ENCODE measurements at places on chromosomes 5 and 9.

DNA sequence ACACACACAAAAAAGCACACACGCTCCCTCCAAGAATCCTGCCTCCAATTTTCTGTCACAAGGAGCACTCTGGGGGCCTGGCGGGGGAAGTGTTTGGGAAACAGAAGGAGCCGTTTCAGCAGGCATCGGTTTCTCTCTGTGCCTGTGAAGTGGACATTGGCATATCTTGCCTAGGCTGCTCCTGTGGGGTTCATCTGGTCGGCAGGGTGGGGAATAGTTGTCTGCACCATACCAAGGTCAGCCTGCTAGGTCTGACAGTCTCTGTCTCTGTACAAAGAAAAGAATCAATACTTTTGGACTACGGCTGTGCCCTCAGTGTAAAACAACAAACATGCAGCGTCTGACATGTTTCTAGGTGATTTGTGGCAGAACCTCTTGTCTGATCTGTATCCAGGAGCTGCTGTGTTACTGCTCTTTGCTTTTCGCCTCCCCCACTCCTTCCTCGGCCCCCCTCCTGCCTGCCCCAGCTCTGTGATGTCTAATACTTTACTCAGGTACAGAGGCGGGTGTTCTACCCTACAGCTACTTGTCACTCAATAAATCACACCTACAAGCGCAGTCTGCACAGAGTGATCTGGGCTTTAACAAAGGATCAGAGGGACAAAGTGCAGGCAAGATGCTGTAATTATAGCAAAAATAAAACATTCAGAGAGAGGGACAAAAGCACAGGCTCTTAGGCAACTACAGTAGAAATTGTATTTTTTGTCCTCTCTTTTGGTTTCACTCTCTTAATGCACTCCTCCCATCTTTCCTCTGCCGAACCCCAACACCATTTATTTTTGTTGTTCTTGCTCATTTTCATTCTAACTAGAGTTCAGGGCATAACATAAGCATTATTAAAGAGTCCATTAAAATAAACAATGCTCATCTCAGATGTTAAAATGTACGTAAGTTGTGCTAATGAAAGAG, 216.7 kb downstream of the BNC2 start:
- DNase-seq, result no peak

DNA sequence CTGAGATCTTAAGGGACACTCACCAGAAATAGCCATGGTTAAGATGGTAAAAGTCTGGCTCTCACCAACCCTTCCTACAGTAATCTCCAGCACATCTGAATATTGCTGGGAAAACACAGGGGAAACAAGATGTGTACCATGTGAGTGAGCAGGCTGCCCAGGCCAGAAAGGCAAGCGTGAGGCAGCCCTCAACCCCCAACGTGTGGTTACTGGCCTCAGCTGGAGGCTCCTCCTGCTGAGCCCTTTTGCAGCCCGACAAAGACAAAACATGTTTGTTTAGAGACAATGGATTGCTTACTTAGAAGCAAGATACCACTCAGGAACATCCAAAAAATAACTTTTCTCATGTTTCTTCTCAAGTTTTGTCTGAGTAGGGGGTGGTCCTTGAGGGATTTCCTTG, 16.6 kb downstream of the ZFP62 start:
- DNase-seq, result no peak

DNA sequence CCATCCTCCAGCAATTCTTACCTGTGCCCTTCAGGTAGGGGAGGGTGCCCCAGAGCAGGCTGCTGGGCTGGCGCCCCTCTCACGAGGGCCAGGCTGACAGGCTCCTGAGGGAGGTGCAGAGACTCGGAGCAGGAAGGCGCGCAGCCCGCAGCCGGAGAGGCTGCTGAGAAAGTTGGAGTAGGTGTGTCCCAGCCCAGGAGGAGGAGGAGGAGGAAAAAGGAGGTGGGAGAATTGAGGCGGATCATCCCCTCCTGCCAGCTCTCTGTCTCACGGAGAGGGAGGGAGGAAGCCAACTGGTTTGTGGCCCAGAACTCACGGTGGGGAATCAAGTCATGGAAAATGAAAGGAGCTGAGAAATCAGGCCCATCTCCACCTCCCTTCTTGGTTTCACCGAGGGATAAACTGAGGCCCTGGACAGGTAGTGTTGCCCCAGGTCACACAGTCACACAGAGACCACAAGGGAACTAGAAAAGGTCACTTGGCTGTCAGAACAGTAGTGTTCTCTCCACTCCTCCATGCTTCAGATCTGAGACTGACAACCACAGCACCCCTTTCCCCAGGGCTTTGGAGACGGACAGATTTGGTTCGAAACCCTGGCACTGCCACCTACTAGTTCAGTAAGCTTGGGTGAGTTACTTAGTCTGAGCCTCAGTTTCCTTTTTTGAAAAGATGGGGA, at the start of gene FAT2:
Gene FAT2, minus strand, starts transcription at position 188 of the 676 bp plus-strand sequence. CDS start 22,400 bp downstream, outside the sequence.
- DNase-seq, result no peak

DNA sequence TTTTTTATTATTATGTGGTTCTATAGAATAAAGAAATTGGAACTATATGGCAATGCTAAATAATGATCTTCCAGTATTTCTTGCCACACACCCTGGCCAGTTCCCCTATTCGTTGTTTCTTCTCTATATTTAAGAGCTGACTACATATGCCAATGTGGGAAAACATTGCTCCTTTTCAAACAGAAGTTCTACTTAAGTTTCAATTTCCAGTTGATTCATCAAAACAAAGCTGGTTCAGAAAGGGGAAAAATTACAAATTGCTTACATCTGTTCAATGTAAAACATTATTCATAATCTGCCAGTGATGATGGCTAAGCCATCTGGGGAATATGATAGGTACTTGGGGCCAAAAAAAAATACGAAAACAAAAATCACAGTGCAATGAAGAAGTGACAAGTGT, 76.9 kb downstream of the ST8SIA4 start:
- no peak for DNase-seq

DNA sequence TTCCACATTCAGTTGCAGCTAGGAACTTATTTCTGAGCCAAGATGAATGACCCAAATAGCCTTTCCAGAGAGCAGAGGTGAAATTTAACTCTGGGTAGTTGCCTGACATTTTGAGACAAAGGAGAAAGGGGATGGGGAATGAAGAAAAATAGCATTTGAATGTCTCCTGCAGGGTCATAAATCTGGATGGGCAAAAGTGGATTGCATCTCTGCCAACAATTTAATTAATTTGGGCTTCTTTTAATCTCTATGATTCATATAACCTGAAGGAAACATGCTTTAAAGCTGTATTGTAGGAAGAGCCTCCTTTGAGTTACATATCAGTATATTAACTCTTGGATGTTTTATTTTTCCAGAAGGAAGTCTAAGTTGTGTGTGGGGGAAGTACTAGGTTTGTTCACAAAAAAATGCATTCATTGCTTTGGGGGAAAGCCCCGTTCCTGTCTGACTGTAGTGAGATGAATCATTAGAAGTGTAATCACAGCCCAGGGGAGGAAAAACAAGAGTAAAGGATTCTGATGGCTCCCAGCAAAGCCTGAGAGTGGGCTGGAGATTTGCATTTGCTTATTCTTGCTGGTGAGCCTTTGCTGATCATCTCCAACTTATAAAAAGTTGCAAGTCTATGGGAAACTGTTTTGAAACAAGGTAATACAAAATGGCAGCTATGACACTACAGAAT, 133.0 kb upstream of the IQGAP2 start:
- no peak for DNase-seq

GRCh38 chr5:176944268-176944667, 45.1 kb upstream of the HK3 start:
- DNase-seq, result no peak

- DNase-seq, result no peak
These were observed 92.1 kb downstream of the PDZD2 start for GRCh38 chr5:31731016-31731415.

Measured in KG1 (cell line).